ENCODE measurements at places on chromosomes 16 and 17.
A peak's percentile ranks its signal among the peaks of the same experiment; 100 is the strongest.

DNA sequence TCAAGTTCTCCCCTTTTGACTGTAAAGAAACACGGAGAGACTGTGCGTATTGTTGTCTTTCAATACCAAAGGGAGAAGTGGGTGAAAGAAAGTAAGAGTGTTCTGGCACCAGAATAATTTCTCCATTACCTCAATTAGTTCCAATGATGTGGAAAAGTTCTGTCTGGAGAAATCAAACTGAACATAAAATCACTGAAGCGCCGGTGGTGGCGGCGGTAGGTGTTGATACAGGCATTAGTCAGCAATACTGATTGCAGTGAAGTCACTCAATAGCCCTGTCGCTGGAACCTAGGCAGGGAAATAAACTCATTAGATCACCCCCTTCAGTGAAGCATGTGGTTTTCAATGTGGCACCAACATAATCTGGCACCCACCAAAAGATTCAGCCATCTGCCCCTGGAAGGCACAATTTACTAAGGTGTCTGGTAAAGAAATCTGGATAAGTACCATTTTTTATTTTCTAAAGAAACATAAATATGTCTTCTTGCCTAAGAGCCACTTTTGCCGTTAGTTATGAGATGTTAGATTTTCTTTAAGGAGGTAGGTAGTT is 274.2 kb upstream of the SOX9 start:
- no peak for ATAC-seq

GRCh38 chr16:6905601-6906000 is 427.0 kb upstream of the RBFOX1 start:
- no peak for ATAC-seq

GRCh38 chr17:19551165-19551564 is 17.5 kb downstream of the SLC47A1 start:
- no peak for ATAC-seq

GRCh38 chr17:50865868-50866260 is 290 bp downstream of the TOB1 start:
- ATAC-seq, result peak; percentile 5

DNA sequence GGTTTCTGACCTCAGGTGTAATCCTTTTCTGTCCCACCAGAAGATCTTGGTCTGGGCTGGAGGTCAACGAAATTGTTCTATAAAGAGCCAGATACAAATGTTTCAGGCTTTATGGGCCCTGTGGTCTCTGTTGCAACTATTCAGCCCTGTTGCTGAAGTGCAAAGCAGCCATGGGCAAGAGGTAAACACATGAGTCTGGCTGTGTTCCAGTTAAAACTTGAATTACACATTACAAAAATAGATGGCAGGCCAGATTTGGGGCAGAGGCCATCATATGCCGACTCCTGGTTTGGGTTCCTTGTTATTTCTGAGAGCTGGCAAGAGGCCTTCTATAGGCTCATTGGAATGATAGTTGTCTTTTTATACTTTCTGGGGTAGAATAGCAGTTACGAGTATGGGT is 114.4 kb downstream of the SDR42E1 start:
- no peak for ATAC-seq

DNA sequence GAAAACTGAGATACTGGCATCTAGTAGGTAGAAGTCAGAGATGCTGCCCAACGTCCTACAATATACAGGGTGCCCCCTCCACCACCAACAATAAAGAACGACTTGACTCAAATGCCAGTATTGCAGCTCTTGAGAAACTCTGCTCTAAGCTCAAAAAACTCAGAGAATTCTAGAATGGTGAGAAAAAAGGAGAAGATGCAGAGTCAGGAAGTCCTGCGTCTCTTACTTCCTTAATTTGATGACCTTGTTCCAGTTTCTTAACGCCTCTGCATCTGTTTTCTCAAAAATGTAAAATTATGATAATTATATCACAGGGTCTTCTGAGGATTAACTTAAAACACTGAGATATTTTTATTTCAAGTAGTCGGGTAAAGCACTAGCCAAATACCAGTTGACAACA is 1.7 kb upstream of the HSBP1 start:
- ATAC-seq, result peak; percentile 60

- ATAC-seq, result no peak
These were observed 11.9 kb upstream of the HOXB2 start for GRCh38 chr17:48556576-48557401.

- no peak for ATAC-seq
These were observed 28.3 kb upstream of the CDC42EP4 start for GRCh38 chr17:73340093-73340596.

GRCh38 chr16:35746281-35746962 is 2287.0 kb downstream of the TP53TG3F start:
- no peak for ATAC-seq

GRCh38 chr16:89729293-89729692 is 8.0 kb downstream of the ZNF276 start:
- ATAC-seq, result no peak

- no peak for ATAC-seq
These were observed 81.9 kb upstream of the TBX2 start for GRCh38 chr17:61317779-61318178.

Measured in stimulated activated memory B cell treated with anti-CD40 and anti-IgM and Interleukin-4, amounts not matched to agents 10 μg/mL and 1 μg/mL and 100 μg/mL, for 72 hours (primary cell).